ENCODE measurements at places on chromosomes 12 and 14. TPM values are rescaled to one million over a fixed set of nuclear protein-coding genes. Genes with fewer than 3 reads are reported as not detected.

DNA sequence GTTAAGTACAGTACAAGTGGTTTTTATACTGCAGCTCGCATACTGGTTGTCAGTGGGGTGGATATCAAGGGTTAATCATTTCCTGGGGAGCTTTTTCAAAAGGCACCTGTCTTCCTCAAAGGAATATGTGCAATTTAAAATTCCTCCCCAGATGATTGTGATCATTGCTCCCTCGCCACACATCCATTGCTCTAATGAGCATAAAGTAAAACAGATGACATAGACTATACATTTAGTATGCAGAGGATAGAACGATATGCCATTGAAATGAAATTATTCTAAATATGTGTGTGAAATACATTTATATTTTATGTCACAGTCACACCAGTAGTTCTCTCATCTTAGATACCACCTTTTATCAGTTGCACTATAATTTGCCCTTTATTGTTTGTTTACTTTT, 36.4 kb upstream of the KCNMB4 start:
- DNase-seq = no peak

GRCh38 chr12:12387501-12387900, 30.6 kb downstream of the BORCS5 start:
- DNase-seq = no peak

- no peak for DNase-seq
Measured at GRCh38 chr12:69339999-69340398, 8.2 kb upstream of the LYZ start.

DNA sequence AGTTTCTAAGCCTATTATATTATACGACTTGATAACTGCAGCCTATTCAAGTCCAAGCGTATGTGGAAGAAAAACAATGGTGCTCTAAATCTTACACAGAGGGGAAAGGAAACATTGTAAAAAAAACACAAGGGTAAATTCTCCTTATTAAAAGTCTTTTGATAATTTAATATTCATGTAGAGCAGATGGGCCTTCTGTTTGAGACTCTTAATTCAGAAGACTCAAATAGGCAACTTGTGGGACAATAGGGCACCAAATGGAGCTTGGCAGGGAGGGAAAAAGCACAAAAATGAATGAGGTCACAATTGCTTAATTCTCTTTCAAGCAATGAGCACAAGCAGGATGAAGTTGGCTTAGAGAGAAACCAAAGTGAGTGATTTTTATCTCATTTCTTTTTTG, 159.4 kb downstream of the NELL2 start:
- DNase-seq = peak; percentile 57

CCDC198 gene
- not detected for total RNA-seq

GTF2H3 gene
- 44.9 TPM for total RNA-seq

GRCh38 chr14:51210594-51210993, 29.5 kb upstream of the TMX1 start:
- no peak for DNase-seq

DNA sequence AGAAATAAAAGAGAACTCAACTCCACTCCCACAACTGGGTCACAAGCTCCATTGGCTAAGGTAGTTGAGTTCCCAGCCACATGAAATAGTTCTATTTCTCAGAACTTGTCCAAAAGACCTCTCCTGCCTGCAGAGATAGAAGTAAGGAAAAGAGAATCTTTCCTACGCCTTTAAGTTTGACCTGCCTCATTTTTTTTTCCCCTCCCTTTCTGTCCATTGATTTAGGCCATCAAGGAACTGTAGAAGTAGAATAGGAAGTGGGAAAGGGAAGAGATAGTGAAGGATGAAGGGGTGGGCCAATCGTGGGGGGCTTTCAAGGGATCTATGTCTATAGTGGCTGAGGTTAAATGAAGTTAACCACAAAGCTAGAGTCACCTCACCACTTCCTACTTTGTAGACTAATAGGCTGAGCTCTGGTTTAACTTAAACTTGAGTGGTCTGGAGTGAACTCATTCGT, 13.9 kb upstream of the NUDT4 start:
- DNase-seq = no peak

GRCh38 chr14:50311337-50311971, 575 bp downstream of the L2HGDH start:
- DNase-seq = peak; percentile 51

DNA sequence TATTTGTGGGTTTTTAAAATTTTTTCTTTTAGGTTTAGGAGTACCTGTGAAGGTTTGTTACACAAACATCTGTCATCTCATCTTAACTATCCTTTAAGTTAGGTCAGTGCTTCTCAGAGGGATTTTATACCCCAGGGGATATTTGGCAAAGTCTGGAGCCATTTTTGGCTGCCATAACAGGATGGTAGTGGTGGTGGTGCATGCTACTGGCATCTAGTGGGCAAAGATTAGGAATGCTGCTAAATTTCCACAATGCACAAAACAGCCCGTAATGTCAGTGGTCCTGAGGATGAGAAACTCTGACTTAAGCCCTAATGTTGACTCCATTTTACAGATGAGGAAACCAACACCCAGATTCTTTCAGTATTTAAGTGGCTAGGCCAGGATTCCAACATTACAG, 85.2 kb upstream of the MYF6 start:
- peak; percentile 83 for DNase-seq

SLC7A7 gene
- total RNA-seq = 1.9 TPM

DNA sequence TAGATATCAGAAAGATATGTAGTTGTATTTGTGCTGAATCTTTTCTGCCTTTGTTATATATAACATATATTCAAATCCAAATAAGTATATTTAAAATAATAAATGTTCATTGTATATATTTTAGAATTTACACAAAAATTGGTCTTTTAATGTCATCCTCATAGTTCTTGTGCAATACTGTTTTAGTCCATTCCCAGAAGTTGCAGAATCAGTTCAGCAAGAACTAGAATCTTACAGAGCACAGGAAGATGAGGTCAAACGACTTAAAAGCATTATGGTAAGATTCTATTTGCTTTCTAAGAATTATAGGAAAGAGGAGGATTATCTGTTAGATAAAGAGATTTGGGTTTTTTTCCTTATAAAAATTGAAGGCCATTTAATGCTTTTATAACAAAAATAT, 51.0 kb downstream of the SCFD1 start:
- no peak for DNase-seq

GRCh38 chr14:52463375-52463774, 88.9 kb downstream of the TXNDC16 start:
- DNase-seq = no peak

DNA sequence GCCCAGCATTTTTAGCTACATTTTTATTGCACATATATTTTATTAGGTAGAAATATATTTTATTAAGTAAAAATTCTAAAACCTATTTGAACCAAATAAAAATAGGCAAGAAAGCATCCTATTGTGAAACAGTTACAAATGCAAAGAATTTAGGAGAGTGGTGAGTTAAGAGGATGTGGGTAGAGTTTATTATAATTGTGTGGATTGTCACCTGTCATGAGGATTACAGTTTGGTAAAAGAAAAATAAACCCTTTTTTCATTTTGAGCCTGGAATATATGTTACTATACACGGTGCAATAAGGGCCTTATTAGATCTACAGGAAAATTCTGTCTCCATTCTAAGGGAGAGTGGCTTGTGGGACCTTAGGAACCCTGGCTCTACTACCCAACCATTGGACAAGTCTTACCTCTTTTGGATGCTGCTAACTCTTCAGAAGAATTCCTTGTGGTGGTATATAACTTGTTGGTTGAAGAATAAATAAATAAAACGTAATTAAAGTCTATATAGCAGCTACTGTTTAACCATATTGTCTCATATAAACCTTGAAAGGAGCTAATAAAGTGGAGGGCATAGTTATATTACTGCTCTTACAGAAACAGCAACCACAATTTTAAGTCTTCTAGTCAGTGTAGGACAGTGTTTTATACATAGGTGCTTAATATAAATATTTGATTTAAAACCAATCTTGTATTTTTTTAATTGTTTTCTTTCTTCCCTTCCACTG, 67.8 kb downstream of the FGD4 start:
- no peak for DNase-seq

- no peak for DNase-seq
Measured at GRCh38 chr12:6099316-6099715, 25.2 kb downstream of the VWF start.

DNA sequence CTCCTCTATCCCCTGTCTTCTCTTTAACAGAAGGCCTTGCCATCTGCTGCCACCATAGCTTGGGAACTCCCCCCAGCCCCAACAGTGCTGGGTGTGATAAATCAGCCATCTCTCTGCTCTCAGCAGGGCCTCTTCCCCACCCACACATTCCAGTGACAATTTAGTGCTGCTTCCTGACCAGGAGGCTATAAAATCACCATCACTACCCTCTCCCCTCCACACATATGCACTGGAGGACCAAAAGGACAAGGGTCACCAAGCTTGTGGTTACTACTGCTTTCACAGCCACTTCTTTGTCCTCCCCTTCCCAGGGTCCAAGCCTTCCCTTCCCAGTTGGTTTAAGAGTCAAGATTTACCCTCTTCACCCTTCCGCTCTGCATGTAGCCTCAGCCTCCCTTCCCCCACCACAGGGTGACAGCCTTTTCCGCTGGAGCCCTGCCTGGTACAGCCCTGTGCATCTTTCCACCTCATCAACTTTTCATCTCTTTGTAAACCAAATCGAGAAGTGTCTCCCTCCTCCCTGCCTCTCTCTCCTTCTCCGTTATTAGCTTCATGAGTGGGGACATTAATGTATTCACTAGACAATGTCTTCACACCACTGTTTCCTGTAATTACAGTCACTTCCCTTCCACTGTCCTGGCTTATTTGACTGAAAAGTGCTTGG, 9.4 kb downstream of the PSMB5 start:
- DNase-seq = peak; percentile 98

MYF5 gene
- total RNA-seq = not detected

SLC39A5 gene
- 0.85 TPM for total RNA-seq

TSPAN11 gene
- total RNA-seq = 20.9 TPM
